ENCODE measurements at places on chromosomes 1 and 21.

GRCh38 chr1:6835139-6835538 is 49.9 kb downstream of the CAMTA1 start:
- DNase-seq = no peak

- DNase-seq = no peak
Measured at GRCh38 chr1:49208712-49209111, 432.0 kb upstream of the BEND5 start.

GRCh38 chr21:45421071-45421845 is 16.3 kb downstream of the COL18A1 start:
- no peak for DNase-seq

DNA sequence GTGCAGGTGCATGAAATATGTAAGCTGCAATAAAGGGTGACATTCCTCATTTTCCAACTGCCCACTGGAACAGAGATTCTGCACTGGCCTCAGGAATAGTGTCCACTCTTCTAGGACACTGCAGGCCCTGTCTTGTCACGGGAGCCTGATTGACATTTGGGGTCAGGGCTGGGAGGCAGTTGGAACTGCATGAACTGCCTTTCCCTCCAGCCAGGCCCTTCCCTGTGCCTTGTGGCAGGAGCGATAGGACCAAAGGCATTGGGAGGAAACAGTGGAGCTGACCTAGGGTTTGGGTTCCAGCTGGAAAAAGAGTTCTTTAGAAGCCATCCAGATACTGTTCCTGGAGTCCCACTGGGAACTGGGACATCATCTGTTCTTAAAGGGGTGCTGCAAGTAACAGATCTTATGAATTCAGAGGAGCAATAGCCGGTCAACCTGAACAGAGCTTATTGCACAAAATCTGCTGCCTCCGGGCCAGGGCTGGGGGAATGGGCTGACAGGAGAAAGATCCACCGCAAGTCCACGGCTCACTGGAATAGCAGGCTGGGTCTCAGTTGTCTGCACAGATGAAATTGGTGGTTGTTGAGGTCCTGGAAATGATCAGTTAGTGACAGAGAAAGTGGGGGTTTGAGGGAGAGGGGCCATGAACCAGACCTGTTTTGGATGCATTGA is 451.7 kb downstream of the CAMTA1 start:
- DNase-seq = no peak

- no peak for DNase-seq
Measured at GRCh38 chr1:209356976-209357377, 226.5 kb upstream of the CAMK1G start.

GRCh38 chr1:28642056-28642846 is 616 bp downstream of the TAF12 start:
- no peak for DNase-seq

DNA sequence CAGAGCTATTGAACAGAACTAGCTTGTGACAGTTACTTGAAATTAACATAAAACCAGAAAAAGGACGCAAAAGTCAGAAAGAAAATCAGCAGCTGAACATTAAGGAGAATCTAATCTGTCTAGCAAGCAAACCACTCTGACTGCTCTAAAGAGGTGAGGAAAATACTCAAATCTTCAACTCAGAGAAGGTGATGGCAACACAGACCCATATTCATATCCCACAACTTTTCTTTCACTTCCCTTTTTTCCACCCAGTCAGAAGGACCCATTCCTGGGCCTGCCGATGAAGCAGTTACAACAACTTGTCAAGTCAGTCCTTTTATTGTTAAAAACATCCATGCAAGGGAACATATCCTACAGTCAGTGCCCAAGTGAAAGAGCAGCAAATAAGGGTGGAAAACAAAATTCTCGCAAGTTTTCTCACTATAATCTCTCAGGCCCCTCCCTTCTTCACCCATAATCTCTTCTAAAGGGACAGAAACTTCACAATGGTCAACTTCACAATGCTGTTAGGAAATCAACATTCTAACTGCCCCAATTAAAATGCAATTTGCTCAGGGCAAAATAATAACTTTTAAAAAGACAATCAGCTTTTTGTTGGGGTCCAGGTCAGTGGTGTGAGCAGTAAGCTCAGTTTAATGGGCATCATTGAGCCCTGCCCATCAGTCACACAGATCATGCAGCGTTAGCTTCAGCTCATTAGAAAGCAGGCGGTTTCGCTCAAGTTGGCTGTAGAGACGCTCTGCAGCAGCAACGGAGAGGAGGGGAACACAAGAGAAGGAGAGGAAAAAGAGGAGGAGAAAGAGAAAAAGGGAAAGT is 3.6 kb upstream of the NUP210L start:
- DNase-seq = no peak

GRCh38 chr1:33126411-33127000 is 45.6 kb downstream of the AZIN2 start:
- no peak for DNase-seq

- DNase-seq = no peak
Measured at GRCh38 chr1:27726173-27727044, 648 bp downstream of the FAM76A start.

DNA sequence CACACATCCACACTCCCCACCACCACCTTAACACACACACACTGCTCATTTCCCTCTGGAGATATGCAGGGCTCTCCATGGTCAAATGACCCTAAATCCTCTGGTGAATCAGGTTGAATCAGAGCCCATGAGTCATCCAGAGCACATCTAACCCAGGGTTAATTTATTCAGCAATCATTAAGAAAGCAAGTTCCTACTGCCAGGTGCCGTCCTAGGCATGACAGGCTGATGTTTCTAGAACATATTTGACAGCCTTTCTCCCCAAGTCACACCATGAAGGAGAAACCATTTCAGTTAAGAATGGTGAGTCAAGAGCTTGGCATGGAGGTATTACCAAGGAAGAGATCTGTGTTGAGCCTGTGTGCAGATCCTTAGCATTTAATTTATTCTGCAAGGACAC is 194.3 kb upstream of the CAMK1G start:
- no peak for DNase-seq

DNA sequence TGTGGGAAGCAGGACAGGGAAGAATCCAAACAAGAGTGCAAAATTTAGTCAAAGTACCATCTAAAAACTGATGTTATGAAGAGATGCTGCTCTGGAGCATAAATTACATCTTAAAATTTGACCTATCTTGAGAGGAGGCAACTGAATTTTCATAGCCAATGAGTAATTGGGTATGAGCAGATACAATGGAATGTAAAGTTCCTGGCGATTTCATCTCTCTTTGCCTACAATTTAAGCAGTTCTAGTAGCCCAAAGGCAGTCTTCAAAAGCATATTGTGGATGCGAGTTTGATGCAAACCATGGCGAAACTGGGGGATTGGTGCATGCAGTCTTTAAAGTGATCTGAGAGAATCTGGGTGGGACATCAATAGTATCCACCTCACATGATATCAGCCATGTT is 1265.9 kb downstream of the BRINP3 start:
- DNase-seq = no peak

GRCh38 chr1:214215583-214215982 is 65.4 kb upstream of the SMYD2 start:
- no peak for DNase-seq

DNA sequence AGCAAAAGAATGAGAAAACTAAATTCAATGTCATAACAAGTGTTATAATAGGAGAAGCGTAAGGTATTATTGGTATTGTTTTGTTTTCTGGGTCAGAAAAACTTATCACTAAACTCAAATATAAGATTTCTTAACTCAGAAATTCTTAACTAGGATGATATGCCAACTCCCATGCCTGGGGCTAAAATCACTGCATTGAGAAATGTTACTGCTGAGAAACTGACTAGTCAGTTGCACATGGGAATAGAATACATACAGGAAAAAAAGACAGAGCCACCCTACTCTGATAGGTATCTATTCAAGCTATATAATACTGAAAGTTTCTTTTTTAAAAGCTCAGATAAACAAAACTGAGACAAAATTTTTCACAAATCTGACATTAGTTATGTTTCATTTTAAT is 56.3 kb downstream of the PRPF38A start:
- DNase-seq = no peak
